Muscle of leg (tissue), 16 donors: ENCODE measurements at places on chromosomes 11 and 22. TPM values are rescaled to one million over a fixed set of nuclear protein-coding genes. Genes with fewer than 3 reads are reported as not detected.

DNA sequence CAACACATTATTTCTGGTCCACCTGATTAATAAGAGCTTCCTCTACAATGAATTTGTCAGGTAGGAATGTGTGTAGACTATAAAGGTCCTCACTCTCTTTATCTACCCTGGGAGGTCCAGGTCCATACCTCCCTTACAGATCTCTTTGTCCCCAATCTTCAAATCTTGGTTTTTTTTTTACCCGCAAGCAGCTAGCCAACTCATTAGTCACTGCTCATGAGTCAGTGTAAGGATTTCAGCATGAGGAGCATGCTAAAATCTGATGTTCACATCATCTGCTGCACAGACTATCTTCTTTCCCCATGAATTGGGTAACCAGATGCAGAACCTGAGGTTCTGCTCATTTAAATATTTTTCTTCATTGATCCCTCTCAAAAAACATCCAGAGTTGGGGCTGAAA, 397.0 kb upstream of the ISX start:
- no peaks in the 10 kb centered on the region for H3K36me3 ChIP-seq
- no peak overlapping the region for H3K27ac ChIP-seq
- H3K4me1 ChIP-seq, result no peaks in the 10 kb centered on the region
- no peak for DNase-seq

DNA sequence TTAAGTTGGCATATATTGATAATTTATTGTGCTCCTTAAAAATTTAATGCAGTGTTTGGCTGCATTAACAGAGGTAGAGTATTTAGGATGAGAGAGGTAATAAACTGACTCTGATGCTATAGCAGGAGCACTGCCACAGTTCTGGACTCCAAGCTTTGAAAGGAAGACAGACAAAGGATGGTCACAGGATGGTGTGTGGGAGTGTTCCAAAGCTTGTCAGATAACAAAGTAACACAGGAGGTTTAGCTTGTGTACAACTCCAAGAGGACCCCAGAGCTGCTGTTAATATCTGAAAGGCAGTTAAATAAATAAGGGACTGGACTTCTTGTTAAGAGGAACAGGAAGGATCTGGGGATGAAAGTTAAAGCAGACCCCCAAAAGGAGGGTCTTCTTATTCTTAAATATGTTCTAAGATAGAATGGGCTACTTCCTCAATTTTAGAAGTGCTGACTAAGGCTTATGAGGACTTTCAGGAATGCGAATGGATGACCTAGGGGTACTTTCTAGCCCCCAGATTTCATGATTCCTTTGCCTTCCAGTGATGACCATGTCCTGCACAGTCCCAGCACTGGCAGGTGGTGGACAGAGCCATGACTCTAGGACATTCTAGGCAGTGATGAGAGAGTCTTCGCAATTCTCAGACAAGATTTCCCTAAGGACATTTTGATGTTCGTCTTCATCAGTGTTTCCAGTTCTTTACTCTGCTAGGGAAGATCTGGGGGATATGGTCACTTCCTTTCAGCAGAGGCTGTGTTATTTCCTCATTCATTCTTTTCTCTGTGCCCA, 149.1 kb upstream of the RASSF10 start:
- no peak overlapping the region for H3K27ac ChIP-seq
- peaks cover 17% of the 10 kb centered on the region for H3K4me1 ChIP-seq
- no peaks in the 10 kb centered on the region for H3K36me3 ChIP-seq
- no peak for DNase-seq

DNA sequence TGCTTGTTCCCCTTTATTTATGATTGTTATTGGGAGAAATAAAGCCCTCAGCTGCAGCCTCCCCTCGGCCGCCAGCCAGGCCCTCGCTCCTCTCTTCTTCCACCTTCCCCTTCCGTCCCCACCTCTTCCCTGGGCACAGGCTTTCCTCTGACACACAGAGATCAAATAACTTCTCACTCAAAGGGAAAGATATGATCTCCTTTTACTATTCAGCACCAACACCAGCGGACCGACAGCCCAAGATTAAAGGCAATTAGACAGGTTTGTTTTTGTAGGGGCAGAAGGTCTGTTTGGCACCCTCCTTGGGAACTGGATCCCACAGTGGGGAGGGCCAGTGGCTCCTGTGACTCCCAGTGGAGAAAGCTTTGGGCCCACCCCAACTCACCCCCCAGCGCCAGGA, 23.0 kb downstream of the NECTIN1 start:
- H3K36me3 ChIP-seq, result peaks cover 2% of the 10 kb centered on the region
- peaks cover 40% of the 10 kb centered on the region for H3K4me1 ChIP-seq
- no peak overlapping the region for H3K27ac ChIP-seq
- no peak overlapping the region for H3K4me3 ChIP-seq
- H3K27me3 ChIP-seq, result peaks cover 3% of the 10 kb centered on the region
- DNase-seq, result no peak

GRCh38 chr11:62120001-62120400, 3.8 kb upstream of the INCENP start:
- H3K4me1 ChIP-seq, result peaks cover 7% of the 10 kb centered on the region
- H3K27me3 ChIP-seq, result peaks cover 2% of the 10 kb centered on the region
- no peak for DNase-seq
- H3K4me3 ChIP-seq, result no peak overlapping the region
- H3K36me3 ChIP-seq, result no peaks in the 10 kb centered on the region
- H3K27ac ChIP-seq, result no peak overlapping the region

- no peaks in the 10 kb centered on the region for H3K27me3 ChIP-seq
- peaks cover 13% of the 10 kb centered on the region for H3K4me1 ChIP-seq
- H3K36me3 ChIP-seq, result peaks cover 57% of the 10 kb centered on the region
- H3K4me3 ChIP-seq, result no peak overlapping the region
These were observed 33.4 kb downstream of the MUC6 start for GRCh38 chr11:1003159-1003558.

DNA sequence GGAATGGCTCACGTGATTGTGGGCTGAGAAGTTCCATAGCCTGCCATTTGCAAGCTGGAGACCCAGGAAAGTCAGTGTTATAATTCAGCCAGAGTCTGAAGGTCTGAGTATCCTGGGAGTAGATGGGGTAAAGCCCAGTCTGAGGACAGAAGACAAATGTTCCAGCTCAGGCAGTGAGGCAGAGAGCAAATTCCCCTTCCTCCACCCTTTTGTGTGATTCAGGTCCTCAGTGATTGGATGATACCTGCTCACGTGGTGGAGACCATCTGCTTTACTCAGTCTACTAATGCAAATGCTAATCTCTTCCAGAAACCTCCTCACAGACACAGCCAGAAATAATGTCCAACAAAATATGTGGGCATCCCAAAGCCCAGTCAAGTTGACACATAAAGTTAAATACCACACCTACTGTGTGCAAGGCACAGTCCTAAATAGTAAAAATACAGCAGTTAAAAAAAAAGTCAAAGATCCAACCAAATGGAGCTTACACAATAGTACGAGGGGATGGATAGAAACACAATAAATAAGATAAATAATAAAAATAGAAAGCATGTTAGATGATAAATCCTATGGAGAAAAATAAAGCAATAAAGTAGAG, 13.2 kb upstream of the APOL6 start:
- H3K27ac ChIP-seq, result no peak overlapping the region
- no peaks in the 10 kb centered on the region for H3K36me3 ChIP-seq
- H3K27me3 ChIP-seq, result no peaks in the 10 kb centered on the region
- no peak for DNase-seq

DNA sequence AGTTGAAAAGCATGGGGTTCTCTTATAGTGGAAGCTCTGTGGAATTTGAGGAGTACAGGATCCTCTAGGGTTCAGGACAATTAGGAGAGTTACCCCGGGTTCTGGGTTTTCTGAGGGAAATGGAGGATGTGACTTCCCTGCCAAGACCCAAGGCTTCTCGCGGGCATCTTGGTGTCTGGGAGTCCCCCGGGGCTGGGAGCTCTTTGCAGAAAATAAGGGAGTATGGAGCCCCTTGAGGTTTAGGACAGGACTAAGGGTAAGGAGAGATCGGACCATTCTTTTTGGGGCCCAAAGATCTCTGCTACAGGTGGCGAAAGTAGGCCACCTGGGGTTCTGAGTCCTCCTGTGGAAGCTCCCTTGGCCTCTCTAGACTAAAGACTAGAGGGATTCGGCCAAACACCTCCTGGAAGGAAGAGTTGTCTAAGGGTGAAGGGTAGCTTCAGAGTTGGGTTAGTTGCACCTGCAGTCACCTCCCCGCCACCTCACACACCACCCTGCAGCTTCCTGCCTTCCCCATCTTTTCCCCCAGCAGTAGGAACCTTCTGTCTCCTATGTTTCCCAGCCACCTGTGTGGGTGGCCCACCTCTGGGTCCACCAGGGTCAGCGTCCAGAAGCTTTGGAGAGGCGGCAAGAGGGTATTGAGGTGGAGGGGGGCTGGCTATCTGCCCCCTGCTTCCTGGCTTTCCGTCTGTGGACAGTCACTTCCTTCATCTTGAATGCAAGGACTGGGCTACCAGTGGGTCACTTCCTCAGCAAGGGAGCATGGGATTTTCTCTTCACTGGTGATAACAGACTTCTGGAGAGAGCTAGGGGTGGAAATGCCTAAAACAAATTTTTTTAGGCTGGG, 908 bp downstream of the LIMK2 start:
- H3K4me1 ChIP-seq, result peaks cover 28% of the 10 kb centered on the region
- H3K27ac ChIP-seq, result peak overlapping the region; percentile 91
- H3K36me3 ChIP-seq, result peaks cover 6% of the 10 kb centered on the region
- peak overlapping the region; percentile 98 for H3K4me3 ChIP-seq
- no peaks in the 10 kb centered on the region for H3K27me3 ChIP-seq
- peak; percentile 20 for DNase-seq

DNA sequence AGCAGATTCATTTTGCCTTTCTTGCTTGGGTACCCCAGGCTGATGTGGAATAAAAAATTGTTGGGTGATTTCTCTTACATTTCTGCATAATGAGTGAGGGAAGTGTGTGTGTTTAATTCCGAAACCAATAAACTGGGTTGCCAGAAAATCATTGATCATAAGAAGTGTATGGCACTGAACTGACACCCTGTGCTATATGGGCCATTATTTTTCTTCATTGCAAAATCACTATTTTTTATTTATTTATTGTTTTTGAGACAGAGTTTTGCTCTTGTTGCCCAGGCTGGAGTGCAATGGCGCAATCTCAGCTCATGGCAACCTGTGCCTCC, 14.6 kb upstream of the HIKESHI start:
- no peaks in the 10 kb centered on the region for H3K27me3 ChIP-seq
- H3K27ac ChIP-seq, result no peak overlapping the region
- no peak overlapping the region for H3K4me3 ChIP-seq

DNA sequence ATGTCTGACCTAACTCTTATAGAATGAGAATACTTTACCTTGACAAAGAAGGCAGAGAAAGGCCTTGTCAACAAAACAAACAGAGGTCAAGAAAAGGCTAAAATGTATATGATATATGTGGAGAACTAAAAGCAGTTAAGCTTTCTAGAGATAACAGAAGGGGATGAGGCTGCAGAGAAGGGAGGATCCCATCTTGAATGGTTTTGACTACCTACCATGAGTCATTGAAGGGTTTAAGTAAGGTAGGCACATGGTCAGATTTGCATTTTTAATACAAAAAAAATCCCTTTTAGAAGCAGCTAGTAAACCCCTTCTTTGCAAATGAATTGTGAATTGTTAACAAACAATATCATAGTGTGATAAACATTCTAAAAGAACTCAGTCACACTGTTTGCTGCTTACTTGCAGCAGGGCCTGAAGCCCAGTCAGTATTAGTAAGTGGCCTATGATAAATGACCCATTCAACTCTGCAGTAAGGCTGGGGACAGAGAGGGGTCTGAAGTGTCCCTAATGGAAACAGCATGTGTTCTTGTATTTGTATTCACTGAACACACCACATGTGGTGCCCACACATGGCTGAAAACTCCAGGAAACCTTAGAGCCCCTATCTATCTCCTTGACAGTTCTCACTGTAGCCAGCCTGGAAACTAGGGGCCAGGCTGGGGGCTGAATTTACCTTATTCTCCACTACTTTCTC, 328.8 kb upstream of the PITPNB start:
- DNase-seq, result peak; percentile 30
- no peak overlapping the region for H3K4me3 ChIP-seq
- no peaks in the 10 kb centered on the region for H3K27me3 ChIP-seq
- no peaks in the 10 kb centered on the region for H3K36me3 ChIP-seq
- H3K27ac ChIP-seq, result no peak overlapping the region
- peaks cover 6% of the 10 kb centered on the region for H3K4me1 ChIP-seq

Gene OR52H1
- not detected for polyA plus RNA-seq

- peaks cover 32% of the 10 kb centered on the region for H3K4me1 ChIP-seq
- no peak overlapping the region for H3K27ac ChIP-seq
- H3K36me3 ChIP-seq, result no peaks in the 10 kb centered on the region
- DNase-seq, result peak; percentile 93
These were observed 4.4 kb upstream of the FBXO3 start for GRCh38 chr11:33778675-33779074.

Gene MAP6
- polyA plus RNA-seq, result 11.1 TPM

Gene NPAS4
- 0.11 TPM for polyA plus RNA-seq

Gene GLYATL2
- 2.4 TPM for polyA plus RNA-seq

Gene ST3GAL4
- polyA plus RNA-seq, result 30.5 TPM

DNA sequence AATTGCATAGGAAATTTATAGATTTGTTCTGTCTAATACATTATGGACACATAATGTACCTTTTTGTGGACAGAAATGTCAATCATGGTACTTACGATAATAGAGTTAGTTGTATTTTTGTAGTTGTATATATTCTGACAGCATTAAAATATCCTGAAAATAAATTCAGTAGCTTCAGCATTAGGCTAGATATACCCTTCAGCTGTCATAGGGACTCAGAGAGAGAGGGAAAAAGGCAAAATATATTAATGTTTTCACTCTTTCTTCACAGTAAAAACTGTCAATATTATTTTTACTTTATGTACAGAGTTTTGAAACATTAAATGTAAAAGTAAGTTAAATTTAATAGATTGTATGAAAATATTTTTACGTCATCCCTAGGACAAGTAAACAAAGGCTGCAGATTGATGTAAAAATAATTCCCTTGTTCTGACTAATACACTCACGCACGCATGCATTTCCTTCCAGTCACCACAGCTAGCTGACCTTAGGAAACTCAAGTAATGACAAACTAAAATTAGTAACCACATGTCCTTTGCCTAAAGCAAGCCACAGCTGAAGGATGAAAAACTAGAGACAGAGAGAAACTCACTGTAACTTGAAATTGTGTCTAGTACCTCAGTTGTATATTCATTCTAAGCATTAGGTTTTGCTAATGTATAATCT, 104.7 kb upstream of the CARD18 start:
- no peaks in the 10 kb centered on the region for H3K4me1 ChIP-seq
- no peaks in the 10 kb centered on the region for H3K27me3 ChIP-seq
- H3K36me3 ChIP-seq, result no peaks in the 10 kb centered on the region

Gene OR4A16
- not detected for polyA plus RNA-seq
